Astrocyte of the spinal cord (primary cell): ENCODE measurements at places on chromosomes 11 and 22.

DNA sequence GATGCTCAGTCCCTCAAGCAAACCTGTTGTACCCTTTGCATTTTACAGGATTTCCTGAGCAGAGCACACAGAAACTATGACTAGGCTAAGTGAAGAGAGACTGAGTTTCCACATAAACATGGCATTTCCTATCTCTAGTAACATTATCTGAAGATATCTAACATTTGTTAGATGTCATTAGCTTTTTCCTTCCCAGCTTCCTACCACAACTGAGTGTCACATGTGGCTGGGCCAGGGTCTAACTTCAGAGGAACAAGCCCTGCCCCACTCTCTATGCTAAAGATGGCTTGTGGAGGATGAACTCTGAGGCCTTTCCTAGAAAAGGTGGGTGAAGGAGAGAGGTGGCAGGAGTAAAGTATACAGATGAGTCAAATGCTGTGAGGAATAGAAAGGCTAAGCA is 16.5 kb downstream of the C22orf42 start:
- DNase-seq, result no peak

DNA sequence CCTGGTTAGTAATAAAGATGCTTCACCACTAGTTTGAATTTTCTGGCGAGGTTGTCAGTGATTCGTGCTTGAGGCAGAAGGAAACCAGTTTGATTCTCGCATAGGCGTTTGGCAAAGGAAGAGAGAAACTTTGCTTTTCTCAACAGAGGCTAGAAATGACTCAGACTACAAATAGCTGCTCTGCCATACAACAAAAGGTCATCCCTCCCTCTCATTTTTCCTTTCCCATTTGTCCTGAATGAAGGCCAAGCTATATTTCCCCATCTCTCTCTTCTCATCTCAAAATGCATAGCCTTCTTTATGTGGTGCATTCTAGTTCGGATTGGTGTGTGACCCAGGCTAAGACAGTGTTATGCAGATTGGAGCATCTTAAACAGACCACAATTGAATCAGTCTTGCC is 741.4 kb downstream of the NTM start:
- DNase-seq, result peak; percentile 94

- DNase-seq, result no peak
Measured at GRCh38 chr22:45254789-45255278, 14.1 kb upstream of the KIAA0930 start.

- DNase-seq, result no peak
Measured at GRCh38 chr22:39240831-39241793, 3.7 kb downstream of the PDGFB start.

GRCh38 chr11:116177521-116178210 is 595.1 kb downstream of the BUD13 start:
- DNase-seq, result no peak

DNA sequence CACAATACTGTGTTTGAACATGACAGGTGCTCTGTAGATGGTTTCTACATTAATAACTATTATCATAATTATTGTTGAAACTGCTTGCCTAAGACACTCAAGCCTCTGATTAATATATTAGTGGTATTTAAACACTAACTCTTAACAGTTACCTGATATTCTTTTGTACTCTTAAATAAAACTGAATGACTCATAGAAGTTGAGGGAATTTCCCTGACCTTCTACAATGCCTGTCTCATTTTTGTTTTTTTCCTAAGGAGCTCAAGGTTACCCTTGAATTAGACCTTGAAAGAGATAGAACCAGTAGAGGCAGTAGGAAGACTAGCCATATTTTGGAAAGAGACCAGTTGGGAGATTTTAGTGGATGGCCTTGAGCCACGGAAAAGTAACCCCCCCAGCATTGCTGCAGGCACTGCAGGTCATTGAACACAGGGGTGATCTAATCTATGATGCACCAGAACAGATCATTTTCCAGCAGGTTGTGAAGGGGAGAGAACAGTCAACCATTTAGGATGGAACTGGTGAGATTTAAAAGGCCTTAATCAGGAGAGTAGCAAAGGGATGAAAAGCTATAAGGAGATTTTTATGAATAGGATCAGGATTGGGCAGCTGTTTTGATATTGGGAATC is 148.3 kb downstream of the PGR start:
- no peak for DNase-seq

- peak; percentile 99 for DNase-seq
Measured at GRCh38 chr11:132064987-132065620, 694.7 kb downstream of the NTM start.

GRCh38 chr11:117932426-117932825 is 3.2 kb upstream of the TMPRSS13 start:
- no peak for DNase-seq

DNA sequence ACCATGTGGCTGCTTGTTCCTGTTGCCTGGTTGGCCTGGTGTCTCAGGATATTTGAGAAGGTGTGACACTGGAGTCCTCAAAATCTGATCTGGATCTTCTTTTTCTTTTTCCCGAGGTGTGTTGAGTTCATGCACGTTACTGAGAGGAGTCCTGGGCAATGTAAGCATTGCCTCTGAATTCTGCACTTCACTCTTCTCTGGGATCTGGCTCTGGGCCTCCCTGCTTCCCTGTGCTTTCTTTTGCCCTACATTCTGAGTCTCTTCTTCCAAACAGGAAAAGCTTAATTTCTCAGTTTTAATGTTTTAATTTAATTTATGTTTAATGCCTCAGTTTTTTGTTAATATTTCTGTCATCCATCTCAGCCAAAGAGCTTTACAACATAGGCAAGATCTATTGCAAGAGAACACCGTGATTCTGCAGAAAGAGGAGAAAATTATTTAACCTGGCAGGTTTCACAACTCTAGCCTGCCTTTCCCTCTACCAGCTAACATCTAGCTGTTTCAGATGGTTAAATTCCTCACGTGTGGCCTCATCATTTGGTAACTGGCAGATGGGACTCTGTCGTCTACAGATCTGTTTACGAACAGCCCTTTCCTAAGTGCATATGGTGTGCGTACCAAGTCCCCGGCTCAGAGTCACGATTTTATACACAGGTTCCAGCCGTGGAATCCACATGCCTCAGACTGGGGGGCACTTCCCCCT is 24.7 kb downstream of the LDLRAD3 start:
- DNase-seq, result no peak

DNA sequence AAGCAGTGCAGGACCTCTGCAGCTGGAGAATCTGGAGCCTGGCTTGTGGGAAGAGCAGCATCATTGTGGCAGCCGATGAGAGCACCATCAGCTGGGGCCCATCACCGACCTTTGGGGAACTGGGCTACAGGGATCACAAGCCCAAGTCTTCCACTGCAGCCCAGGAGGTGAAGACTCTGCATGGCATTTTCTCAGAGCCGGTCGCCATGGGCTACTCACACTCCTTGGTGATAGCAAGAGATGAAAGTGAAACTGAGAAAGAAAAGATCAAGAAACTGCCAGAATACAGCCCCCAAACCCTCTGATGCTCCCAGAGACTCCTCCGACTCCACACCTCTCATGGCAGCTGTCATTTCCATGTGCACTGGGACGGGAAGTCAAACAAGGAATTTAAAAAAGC is 35.6 kb downstream of the ASRGL1 start:
- DNase-seq, result no peak
